ENCODE measurements at places on chromosomes 1 and 21.

- DNase-seq, result no peak
These were observed 7.3 kb upstream of the GNL2 start for GRCh38 chr1:37602750-37603694.

DNA sequence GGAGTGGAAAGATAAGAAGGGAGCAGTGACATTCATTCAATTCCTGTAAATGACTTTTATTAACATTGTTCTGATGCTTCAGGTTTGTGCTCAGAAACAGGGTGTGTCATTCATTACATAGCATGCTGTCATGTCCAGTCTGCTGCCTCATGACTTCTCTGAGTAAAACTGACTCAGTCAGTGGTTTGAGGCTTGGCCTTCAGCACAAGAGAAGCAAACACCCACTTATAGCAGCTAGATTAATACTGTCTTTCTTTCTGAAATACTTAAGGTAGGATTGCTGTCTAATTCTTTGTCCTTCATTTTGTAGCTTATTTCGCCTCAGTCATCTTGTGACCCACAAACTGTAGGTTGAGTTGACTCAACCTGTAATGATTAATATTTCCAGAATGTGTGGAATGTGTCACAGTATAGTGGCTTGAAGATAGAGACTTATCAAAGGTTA lies 32.9 kb downstream of the RASAL2 start:
- peak; percentile 53 for DNase-seq

DNA sequence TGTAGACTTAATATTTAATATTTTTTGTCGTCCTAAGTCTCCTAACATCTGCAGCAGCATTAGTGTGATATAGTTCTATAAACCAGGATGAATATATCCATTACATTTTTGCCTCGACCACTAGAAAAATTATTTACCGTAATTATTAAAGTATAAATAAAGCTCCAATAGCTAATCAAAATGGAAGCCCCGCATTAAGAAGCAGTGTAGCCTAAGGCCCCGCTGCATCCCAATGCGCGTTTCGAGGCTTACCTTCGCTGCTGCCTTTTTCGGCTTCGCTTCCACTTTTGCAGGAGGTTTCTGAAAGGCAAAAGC lies 891 bp downstream of the HMGN1 start:
- no peak for DNase-seq

DNA sequence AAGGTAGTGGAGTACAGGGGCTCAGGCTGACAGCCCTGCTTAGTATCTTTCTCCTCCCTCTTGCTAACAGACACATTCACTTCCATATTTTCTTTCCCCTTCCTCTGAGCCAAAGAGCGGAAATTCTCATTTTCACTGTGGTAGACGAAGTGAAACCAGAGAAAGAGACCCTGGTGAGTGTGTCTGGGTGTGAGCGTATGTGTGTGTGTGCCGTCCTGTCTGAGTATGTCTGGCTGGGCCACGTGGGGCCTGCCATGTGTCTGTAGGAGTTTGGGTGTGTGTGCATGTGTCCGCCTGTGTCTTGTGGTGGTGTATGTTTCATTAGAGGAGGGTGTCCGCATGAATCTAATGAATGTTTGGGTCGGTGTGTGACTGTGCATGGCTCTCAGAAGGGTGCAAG lies 1.7 kb downstream of the COL8A2 start:
- DNase-seq, result no peak

- DNase-seq, result no peak
These were observed 208.1 kb upstream of the MAP1LC3C start for GRCh38 chr1:242206994-242207393.

DNA sequence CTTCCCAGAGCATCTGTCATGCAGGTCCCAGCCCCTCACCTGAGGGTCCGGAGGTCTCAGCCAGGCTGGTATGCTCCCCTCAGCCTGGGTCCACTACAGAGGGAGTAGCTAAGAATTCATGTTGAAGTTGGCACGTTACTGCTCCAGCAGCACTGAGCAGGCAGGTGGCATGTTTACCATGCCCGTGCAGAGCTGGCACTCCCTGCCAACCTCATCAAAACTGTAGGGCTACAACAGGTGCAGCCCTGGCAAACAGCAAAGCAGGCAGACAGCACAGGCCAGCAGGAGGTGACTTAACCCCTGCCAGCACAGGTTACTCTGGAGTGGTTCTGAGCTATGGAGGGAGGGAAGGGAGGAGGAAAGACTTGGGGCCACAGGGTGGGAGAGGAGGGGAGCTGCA lies 46.4 kb downstream of the NUAK2 start:
- no peak for DNase-seq

DNA sequence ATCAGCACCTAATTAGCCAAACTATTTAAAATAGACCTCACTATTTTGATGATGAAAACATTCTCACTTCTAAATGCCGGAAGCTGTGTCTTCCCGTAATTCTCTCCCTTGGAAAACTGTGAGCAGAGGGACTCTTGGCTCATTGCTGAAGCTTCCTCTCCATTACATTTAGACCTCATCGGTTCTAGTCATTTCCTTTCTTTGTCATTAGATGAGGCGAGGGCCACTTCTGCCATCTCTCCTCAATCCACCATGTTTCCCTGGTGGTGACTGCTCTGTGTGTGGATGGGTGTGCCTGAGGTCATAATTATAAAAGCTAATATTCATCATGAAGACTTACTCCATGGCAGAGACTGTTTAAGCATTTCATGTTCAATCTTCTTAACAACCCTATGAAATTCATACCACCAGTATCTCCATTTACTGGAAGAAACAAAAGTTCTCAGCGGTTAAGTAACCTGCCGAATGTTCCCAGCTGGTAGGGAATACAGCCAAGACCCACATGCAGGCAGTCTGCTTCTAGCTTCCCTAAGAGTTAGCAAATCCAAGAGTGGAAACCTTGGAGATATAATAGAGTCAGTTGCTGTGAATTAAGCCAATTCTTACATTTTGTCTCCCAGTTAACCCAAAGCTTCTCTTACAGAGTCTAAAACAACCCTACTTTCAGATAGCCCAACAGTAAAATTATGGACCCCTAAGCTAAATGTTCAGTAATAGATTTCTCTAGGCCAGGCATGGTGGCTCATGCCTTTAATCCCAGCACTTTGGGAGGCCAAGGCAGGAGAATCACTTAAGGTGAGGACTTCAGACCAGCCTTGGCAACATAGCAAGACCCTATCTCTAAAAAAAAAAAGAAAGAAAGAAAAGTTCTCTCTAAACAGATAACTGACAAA lies 156.2 kb downstream of the ZBTB18 start:
- DNase-seq, result no peak

DNA sequence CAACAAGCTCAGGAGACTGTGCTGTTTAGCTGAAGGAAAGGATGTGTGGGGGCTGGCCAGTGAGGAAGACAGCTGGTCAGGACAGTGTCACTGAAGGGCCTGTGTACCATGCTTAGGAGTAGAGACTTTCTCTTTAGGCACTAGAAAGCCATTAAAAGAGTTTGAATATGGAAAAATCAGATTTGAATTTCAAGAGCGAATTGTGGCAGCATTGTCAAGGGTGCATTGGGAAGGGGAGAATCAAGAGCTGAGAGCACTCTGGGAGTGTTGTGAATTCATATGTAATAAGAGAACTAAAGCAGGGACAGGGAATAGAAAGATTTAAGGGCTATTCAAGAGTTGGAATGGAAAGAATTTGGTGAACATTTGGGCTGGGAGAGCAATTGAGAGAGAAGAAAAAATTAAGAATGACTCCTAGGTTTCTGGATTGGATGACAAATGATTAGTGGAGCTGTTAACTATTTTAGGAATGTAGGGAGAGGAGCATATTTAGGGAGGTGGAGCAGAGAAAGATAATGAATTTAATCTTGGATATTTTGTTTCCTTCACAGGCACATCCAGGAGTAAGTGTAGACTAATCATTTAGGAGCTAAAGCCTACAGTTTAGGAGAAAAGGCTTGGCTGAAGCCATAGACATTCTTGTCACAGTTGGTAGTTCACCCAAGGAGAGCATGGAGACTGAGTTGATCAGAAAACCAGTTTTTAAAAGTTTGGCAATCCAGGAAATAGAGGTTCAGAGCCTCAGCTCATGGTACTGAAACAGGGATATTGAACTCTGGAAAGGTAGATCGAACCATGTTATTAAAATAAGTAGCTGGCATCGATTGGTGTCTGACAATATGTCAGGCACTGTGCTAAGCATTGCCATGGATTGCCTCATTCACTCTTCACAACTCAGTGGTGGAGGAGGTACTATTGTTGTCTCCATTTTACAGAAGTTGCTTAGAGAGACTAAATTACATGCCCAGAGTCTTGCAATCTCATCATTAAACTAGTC lies 23.1 kb upstream of the TOR3A start:
- peak; percentile 29 for DNase-seq

DNA sequence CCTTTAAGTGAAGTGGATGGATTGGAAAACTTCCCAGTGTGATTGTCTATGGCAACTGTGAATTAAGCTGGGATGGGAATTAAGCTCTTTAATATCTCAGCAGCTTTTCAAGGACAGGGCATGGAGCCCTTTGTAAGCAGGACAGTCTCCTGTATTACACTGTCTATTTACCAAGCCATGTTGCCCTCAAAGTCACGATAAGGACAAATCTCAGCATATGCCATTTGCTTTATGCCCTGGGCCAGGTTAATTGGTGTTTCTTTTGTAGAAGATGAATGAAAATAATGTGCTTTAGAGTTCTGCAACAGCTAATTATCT lies 17.6 kb downstream of the UTP25 start:
- DNase-seq, result no peak

DNA sequence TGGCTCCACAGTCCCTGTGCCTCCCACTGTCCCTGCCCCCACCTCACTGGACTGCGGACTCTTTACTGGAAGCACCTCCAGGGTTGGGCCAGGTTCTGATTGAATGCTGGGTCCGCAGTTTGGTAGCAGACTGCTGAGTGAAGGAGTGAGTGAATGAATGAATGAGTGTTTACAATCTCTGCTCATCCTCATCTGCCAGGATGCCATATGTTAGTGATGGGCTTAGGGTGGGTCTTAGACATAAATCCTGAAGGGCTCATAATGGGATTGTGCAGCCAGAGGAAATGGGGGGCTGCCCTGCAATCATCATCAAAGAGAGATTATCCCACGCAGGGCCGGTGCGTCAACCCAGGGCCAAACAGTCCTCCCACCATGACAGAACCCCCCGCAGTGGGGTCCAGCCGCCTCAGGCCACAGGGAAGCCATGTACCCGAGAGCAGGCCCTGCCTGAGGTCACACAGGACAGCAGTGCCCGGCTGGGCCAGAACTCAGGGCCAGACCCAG lies 26.1 kb downstream of the SLC1A7 start:
- DNase-seq, result no peak

DNA sequence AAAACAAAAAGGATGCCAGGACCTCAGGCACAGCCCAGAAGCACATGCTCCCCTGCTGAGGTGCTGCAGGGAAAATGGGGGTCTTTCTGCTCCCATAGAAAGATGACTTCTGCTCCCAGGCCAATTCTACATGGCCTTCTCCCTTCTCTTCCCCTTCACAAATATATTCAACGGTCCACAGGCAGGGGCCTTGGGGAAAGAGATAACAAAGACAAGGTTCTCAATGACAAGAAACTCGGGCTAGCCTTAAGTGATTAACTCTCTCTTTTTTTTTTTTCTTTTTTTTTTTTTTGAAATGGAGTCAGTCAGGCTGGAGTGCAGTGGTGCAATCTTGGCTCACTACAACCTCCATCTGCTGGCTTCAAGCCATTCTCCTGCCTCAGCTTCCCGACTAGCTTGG lies 54.2 kb downstream of the H3-3A start:
- no peak for DNase-seq

- no peak for DNase-seq
These were observed 261.6 kb downstream of the TPR start for GRCh38 chr1:186113461-186113860.

DNA sequence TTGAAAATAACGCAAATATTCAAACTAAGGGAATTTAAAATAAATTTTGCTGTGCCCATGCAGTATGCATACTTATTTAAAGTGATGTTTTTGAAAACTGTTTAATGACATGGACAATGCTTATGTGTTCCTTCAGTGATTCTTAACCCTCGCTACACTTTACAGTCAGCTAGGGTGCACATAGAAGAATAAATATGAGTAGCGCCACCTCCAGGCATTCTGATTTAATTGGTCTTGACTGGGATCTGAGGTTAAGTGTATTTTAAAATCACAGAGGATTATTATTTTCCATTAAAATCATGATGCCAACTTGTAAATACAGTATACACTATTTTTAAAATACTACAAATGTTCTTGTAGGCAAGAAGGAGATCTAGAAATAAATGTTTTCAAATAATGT lies 373.5 kb upstream of the ADGRL4 start:
- no peak for DNase-seq

- peak; percentile 62 for DNase-seq
These were observed 149.2 kb upstream of the JUN start for GRCh38 chr1:58932859-58933598.
